ENCODE measurements at places on chromosomes 5 and 9.

DNA sequence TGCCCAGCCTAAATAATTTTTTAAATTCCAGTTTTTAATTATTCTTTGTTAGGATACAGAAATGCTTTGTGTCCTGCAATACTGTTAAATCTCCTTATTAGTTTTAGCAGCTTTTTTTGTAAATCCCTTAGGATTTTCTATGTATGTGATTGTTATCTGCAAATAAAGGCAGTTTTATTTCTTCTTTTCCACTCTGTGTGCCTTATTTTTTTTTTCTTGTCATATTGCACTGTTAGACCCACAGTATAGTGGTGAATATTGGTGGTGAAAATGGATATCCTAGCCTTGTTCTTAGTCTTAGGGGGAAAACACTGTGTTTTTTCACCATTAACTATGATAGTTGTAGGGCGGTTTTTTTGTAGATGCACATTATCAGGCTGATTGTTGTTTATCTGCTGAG, 11.3 kb upstream of the KIAA1958 start:
- no peak for DNase-seq

GRCh38 chr5:14081791-14082190, 61.4 kb upstream of the TRIO start:
- no peak for DNase-seq

- no peak for DNase-seq
Observed at GRCh38 chr5:95069948-95070347, 214.9 kb downstream of the MCTP1 start.

DNA sequence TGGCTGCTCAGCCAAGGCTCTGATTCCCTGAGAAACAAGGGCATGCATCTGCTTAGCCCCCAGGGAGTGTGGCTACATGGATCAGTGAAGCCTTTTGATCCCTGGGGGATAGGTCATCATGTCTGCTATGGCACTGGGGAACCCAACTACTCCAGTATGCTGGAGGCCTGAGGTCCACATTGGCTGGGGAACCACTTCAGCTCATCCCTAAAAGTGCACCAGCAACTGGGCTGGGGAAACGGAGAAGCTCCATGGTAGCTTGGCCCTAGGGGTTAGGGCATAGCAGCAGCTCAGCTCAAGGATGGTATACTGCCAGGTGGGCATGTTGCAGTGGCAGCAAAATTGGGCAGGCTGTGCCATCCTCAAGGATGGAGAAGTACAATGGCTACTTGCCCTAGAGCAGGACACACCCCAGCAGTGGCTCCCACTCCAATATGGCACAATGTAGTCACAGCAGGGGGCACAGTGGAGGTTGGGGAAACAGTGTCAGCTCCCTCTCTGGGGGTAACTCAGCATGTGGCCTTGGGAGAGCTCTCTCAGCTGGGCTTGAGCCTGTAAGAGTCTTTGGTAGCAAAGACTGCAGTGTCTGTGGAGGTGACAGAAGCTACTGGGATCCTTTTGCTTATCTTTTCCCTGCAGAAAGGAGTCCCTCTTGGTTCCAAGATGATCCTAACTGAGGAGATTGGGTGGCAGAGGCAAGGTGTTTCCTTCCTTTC, 111.5 kb upstream of the FSTL4 start:
- no peak for DNase-seq

- DNase-seq: no peak
Observed at GRCh38 chr5:54397420-54397819, 58.1 kb upstream of the HSPB3 start.

- DNase-seq: no peak
Observed at GRCh38 chr5:141805874-141806595, 72.2 kb downstream of the PCDH1 start.

GRCh38 chr5:167576897-167577296, 714.5 kb upstream of the WWC1 start:
- DNase-seq: no peak

- no peak for DNase-seq
Observed at GRCh38 chr5:130213607-130214006, 309.3 kb downstream of the CHSY3 start.

- DNase-seq: no peak
Observed at GRCh38 chr5:158465086-158465972, 606.4 kb upstream of the CLINT1 start.

DNA sequence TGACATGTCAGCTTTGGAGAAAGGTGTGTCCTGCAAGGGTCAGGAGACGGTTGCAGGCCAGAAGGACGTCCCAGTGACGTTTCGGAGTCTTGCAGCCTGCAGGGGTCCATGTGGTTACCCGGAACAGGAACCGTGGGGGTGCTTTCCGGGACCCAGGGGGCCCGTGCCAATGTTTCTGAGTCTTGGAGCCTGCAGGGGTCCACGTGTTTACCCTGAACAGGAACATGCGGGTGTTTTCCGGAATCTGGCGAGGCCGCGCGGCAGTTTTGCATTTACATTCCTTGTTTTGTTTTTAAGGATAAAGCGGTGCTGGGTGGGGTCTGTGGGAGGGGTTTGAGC, 30.6 kb downstream of the NKD2 start:
- no peak for DNase-seq

All from natural killer cell treated with Interleukin-12 subunit alpha and Interleukin-12 subunit beta and Interleukin-15 and Interleukin-18, amount 100 ng/mL, for 72 hours (primary cell).